ENCODE measurements at places on chromosomes 2 and 18.

DNA sequence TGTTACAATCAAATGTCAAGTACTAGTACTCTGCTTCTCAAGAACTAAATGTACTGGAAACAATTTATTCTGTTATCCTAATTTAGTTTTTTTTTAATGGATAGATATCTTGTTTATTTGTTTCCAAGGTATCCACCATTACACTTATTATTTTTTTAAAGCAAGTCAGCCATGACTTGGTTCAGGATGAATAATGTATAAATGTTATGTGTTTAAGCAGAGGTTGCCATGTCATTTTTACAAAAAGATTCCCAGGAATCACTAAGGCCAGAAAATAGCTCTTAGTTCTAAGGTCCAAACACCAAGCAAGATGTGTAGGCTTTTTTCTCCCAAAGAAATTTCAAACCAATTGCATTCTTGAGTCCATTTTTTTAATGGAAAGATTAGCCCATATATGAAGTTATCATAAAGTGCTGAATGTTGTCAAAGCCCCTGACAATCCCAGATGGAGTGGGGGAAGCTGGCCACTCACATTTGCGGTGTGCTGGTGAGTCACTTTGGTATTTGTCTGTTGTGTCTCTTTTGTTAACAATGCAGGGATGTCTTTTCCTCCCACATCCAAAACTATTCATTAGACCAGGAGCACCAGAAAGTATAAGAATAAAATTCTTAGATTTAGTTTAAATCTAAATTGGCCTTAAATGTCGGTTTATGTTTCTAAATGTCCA lies 158.9 kb downstream of the COL6A3 start:
- no peak for DNase-seq

GRCh38 chr2:38498045-38498481 lies 104.7 kb downstream of the HNRNPLL start:
- no peak for DNase-seq

DNA sequence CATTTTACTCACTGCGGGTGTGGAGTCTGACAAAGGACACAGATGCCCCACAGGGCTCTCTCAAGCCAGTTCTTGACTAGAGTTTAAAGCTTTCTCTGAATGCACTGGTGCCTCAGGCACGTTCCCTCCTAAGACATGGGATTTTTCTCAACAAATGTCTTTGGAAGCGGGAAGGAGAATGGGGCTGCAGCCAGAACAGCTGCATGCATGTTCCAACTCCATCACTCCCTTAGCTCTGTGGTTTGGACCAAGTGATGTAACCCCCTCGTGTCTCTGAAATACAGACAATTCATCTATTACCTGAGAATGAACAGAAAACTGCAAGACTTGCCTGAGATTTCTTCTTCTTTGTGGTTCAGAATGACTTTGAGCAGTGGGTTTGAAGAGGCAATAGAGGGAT lies 141.7 kb upstream of the SERPINE2 start:
- no peak for DNase-seq

- DNase-seq = no peak
Measured at GRCh38 chr2:105072039-105072438, 34.2 kb downstream of the MRPS9 start.

GRCh38 chr18:79379251-79379905 lies 16.4 kb upstream of the NFATC1 start:
- no peak for DNase-seq

DNA sequence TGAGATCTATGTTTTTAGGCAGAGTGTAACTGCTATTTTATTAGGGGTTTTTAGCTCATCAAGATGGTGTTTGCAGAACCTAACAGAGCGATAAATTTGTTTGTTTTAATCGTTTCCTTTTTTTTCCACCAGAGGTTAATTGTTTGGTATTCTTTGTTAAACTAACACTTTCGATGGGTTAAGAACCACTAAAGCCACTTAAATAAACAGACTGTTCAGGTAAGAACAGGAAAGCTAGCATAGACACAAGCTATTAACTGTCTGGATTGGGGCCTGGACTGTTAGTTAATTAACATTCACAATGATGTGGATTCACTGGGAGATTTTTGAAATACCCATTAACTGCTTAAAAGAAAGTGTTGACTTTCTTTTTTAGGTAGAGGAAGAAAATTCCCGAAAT lies 209.0 kb upstream of the COPS8 start:
- no peak for DNase-seq

All from transverse colon (tissue), 4 donors.